ENCODE measurements at places on chromosomes 12 and 14.

DNA sequence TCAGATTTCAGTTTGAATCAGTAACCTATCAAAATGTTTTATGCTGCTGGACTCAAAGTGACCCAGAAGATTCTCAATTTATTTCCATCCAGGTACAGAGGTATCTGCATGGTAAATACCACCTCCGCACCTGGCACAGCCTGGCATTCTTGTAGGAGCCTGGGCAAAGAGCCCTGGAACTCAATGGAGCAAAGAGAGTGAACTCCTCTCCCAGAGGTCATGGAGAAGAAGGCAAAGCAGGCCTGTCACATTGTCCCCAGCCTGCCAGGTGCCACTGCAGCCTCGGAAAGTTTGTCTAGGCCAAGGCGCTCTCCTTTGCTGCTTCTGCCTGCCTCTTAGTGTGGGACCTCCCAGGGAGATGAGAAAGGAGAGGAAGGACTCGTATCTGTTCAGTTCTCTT is 319.8 kb downstream of the ZFP36L1 start:
- no peak for DNase-seq

GRCh38 chr14:33788161-33788560 is 162.7 kb downstream of the EGLN3 start:
- peak; percentile 10 for DNase-seq

GRCh38 chr14:91229005-91229382 is 15.5 kb downstream of the GPR68 start:
- no peak for DNase-seq

- no peak for DNase-seq
Measured at GRCh38 chr12:9721394-9722092, 11.4 kb downstream of the CLECL1 start.

- DNase-seq = peak; percentile 47
Measured at GRCh38 chr12:81128930-81129554, 51.2 kb downstream of the ACSS3 start.

- no peak for DNase-seq
Measured at GRCh38 chr12:76270657-76271358, 77.4 kb downstream of the BBS10 start.

DNA sequence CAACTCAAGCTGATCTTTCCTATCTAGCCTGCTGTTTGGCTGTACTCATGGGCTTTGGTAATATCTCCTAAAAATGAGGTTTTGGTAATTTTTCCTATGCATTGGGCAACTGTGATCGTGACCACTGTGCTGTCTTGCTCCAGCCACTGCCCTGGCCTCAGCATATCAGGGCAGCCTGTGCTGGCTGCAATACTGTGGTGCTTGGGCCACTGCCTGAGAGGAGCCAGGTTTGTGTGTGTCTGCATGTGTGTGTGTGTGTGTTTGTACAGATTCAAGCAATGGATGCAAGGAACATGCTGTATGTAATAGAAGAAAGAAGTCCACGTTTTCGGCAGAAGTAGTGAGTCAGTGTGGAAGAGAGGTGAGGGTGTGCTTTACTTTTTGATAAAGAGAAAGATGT is 13.0 kb downstream of the ERG28 start:
- no peak for DNase-seq

- DNase-seq = no peak
Measured at GRCh38 chr12:108126990-108127501, 2.0 kb upstream of the WSCD2 start.

DNA sequence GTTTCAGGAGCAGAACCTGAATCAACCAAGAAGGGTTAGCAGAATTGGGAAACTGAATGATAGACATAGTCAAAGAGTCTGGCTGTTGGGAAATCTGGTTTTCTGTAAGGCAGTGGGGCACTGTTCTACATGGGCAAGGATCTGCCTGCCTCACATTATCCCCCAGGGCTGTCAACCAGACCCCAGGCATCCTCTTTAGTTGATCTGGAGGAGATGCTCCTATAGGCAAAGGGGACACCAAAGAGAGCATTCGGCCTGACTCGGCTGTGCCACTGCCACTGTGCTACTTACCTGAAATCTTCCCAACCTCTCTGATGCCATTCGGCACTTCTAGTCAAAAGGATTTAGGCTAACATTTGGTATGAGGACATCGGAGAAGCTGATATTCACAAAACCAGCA is 4.1 kb downstream of the ISCU start:
- DNase-seq = no peak

DNA sequence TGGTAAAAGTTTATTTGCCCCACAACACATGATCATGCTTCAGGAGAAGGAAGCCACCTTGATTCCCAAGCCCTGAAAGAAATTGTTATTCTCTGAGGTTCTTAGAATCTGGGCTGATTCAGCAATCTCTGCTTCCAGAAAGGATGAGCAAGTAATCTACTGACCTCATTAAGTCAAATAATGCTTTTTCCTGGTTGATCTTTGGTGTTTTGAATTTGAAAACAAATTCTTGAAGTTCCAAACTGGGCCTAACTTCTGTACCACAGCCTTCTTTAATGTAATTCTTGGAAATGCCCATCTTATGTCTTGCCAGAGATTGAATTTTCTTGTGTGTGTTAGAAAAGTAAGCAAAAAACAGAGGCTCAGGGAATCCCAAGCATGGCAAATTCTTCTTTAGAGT is 319.2 kb upstream of the DDHD1 start:
- no peak for DNase-seq

DNA sequence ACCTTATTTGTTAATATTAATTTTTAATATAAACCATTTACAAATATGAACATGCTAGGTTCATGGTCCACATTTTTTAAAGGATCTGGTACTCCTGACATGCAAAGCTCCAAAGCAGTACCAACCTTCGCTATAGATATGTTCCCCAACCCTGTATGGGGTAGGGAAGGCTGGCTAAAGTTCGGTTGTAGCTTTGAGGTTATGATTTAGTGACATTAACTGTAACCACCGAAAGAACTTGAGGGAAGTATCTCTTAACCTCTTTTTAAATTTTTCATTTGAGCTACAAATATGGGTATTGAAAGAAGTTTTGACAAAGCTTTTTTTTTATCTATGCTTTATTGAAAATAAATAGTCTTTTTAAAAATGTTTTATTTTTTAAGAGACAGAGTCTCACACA is 115.5 kb downstream of the DYRK2 start:
- DNase-seq = no peak

GRCh38 chr12:20390846-20391245 is 22.5 kb downstream of the PDE3A start:
- no peak for DNase-seq

DNA sequence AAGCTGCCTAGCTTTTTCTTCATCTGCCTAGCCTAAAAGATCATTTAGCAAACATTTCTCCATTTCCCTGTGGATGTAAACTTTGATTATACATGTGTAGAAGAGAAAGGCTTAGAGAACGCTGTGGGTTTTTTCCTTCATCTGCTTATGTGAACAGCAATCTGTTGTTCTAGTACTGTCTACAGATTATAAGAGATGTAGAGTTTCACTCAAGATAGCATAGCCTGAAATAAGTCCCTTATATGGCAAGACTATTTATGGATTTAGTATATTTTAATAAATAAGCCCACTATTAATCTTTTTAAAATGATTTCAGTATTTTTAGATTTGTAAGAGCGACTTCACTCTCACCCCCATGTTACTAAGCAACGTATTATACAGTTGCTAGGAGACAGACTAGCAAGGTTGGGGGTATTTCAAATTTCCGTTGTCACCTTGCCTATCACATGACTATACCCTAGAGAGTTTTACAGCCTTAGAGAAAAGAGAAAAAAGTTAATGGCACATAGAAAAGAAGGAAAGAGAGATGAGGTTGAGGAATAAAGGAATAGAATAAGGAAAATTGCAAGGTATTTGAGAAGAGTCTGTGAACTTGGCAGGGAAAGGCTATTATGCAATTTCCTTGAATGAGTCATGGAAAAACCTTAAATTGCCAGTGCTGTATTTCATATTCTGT is 12.2 kb upstream of the TUBA1A start:
- peak; percentile 75 for DNase-seq

- DNase-seq = peak; percentile 32
Measured at GRCh38 chr14:86057018-86057667, 527.2 kb downstream of the FLRT2 start.

- DNase-seq = no peak
Measured at GRCh38 chr12:25009496-25010092, 60.7 kb upstream of the BCAT1 start.

DNA sequence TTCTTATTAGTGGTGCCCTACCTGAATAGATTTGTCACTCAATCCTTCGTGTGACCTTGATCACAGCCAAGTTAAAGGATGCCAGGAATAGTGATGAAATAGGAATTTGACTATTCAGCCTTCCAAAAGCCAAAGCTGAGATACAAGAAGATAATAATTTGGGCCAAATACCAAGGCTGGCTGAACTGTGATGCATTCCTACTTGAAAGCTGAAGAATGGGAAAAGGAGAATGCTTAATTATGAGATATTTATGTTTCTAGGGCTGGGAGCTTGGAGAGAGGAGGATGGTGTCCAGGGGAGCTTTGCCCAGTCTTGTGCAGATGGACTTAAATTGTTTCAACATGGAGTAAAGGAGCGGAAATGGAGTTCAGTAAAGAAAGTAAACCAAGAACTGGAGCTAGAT is 5.2 kb downstream of the RNASE7 start:
- no peak for DNase-seq

GRCh38 chr12:2396448-2396871 is 343.7 kb downstream of the CACNA1C start:
- no peak for DNase-seq

GRCh38 chr12:13371797-13372196 is 175.3 kb downstream of the EMP1 start:
- no peak for DNase-seq

GRCh38 chr12:47034661-47035060 is 44.8 kb upstream of the PCED1B start:
- no peak for DNase-seq

GRCh38 chr14:101399737-101400517 is 161.4 kb upstream of the DIO3 start:
- DNase-seq = no peak

DNA sequence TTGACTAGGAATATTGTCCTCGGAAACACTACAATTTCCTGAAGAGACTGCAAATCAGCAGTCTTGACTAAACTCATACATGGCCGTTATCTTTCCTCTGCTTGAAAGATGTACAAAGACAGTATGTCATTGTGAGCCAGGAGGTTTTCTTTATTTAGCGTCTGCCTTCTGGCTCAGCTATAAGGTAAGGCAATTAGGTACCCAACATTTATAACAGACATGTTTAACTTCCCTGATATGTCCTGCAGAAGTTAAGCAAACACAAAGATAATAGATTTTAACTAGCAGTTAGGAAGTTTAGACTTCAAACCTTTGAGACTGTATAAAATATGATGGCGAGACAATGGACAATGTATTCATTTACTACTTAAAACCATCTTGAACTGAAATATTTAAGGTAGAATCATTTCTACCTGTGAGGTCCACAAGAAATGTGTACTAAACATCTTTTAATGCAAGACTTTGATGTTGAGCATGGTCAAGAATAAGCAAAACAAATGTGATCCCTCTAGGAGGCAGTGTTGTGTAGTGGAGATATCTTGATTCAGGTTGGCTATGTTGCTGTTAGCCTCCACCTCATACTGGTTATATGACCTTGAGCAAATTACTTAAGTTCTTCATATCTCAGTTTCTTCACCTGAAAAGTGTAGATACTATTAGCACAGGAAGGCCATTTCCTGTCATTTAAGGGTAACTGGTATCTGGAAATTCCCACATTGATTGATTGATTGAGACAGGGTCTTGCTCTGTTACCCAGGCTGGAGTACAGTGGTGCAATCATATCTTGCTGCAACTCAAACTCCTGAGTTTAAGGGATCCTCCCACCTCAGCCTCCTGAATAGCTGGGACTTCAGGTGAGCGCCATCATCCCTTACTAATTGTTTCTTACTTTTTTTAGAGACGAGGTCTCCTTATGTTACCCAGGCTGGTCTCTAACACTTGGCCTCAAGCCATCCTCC is 96.3 kb upstream of the EEA1 start:
- DNase-seq = no peak

DNA sequence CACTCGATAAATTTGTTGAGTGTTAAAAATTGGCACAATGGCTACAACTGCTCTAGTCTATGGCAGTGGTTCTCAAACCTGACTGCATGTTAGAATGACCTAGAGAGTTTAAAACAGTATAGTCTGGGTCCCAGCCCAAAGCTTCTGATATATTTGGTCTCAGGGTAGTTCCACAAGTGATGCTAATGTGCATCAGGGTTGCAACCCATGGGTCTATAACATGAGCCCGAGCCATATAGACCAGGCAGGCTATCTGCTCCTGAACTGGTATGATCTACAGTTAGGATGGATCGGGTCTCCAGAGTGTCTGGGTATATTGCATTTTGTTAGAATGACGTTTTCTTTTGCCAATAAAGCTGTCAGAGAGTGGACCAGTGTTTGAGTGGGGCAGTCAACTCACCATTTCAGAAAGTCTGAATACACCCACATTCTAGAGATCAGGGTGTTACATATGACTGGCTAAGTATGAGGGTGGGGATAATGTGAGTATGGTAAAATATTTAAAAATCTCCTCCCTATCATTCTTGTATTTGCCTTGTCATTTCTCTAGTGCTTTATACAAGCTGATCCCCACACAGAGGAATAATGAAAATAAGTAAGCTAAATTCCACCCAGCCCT is 80.9 kb downstream of the FRMD6 start:
- no peak for DNase-seq

DNA sequence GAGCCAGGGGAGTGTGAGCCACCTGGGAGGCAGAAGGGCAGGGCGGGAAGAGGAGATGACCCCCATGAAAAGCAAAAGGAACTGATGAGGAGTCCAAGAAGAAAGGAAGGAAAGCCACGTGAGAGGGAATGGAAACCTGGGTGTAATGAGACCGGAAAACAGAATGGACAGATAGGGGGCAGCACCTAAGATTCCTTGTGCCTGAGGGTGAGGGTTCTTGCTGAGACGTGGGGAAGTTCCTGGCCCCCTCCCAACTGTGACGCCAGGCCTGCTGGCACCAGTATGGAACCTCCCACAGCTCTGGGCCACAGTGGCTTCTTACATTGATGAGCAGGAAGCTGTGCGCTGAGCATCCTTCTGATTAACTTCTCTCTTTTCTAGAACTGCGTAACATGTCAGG is 30.8 kb downstream of the TTC7B start:
- DNase-seq = no peak

- DNase-seq = no peak
Measured at GRCh38 chr12:29509503-29509902, 12.0 kb upstream of the OVCH1 start.

- no peak for DNase-seq
Measured at GRCh38 chr12:92136965-92137721, 8.5 kb downstream of the BTG1 start.

GRCh38 chr12:10726945-10727344 is 3.8 kb upstream of the YBX3 start:
- no peak for DNase-seq

DNA sequence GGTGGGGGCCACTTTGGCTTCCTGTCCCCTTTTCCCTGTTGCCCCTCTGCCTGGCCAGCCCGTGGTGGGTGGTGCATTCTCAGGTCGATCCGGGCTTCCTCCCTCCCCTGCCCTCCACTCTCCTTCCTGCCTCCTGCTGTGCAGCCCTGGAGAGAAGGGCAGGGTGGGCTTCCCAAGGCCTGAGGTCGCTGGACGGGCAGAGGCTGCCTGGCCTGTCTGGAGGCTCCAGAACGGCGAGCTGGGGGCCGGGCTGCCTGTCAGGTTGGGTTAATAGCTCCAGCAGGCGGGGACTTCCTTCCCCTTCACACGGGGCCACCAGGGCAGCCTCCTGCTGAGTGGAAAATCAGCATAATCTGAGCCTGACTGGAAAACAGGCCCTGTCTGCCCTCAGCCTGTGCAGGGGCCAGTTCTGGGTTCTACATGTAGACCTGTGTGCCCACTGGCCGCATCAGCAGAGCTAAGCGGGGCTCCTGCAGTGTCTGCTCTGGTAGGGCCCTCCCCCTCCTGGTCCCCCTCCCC is 11.3 kb downstream of the KIF26A start:
- no peak for DNase-seq

Data from COR-L47 (cell line).